ENCODE measurements at places on chromosomes 1 and 21.
A peak's percentile ranks its signal among the peaks of the same experiment; 100 is the strongest.

GRCh38 chr1:71787699-71788098, 494.6 kb downstream of the NEGR1 start:
- DNase-seq: no peak

GRCh38 chr1:23452011-23452411, 27.5 kb upstream of the TCEA3 start:
- DNase-seq: no peak

DNA sequence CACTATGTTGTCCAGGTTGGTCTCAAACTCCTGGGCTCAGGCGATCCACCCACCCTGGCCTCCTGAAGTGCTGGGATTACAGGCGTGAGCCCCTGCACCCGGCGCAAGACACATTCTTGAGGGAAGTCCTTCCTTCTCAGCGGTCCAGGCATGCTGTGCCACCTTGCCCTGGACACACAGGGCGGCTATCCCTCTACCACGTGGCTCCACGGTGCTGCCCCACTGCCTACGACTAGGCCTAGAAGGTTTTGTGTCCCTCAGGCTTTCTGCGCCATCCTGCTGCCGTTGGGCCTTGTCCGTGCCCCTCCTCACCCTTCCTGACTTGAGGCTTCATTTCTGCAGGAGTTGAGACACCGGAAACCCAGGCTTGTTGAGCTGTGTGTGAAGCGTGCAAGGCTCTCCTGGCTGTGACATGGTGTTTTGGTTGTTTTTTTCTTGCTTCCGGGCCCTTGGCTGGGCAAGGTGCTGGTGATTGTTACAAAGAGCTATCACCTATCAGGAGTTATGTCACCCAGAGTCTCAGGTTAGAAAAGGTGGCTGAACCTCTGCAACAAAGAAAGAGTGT, 13.9 kb downstream of the C1orf174 start:
- DNase-seq: no peak

DNA sequence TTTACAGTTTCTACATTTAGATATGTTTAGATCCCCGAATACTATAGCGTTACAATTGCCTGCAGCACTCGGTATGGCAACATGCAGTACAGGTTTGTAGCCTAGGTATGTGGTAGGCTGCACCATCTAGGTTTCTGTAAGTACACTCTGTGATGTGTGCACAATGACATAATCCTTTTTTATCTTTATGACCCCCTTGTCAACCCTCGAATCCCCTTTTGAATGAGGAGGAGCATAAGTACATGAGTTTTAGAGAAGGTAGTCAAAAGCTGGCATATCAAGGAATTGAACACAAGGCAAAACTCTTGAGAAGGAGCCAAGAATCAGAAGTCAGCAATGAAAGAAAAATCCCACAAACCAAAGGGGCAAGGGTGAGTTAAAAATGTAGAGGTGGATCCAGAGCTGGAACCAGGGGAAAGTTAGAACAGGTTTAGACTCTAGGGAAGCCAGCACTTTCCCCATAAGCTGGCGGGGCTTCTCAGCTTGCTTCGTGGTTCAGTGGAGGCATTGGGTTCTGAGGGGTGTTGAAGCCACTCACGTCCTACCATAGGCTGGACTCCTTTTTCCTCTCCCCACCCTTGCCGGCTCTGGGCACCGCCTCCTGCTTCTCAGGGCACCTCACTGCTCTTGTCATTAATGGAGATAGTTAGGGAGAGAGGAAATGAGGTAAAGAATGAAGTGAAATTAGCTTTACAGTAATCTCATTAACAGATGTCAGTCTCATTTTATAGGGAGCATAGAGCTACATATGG, 31.3 kb downstream of the OLFML3 start:
- no peak for DNase-seq

GRCh38 chr1:85203573-85204171, 2.9 kb upstream of the SYDE2 start:
- DNase-seq: no peak

GRCh38 chr1:30373471-30374399, 349.6 kb downstream of the MATN1 start:
- no peak for DNase-seq

DNA sequence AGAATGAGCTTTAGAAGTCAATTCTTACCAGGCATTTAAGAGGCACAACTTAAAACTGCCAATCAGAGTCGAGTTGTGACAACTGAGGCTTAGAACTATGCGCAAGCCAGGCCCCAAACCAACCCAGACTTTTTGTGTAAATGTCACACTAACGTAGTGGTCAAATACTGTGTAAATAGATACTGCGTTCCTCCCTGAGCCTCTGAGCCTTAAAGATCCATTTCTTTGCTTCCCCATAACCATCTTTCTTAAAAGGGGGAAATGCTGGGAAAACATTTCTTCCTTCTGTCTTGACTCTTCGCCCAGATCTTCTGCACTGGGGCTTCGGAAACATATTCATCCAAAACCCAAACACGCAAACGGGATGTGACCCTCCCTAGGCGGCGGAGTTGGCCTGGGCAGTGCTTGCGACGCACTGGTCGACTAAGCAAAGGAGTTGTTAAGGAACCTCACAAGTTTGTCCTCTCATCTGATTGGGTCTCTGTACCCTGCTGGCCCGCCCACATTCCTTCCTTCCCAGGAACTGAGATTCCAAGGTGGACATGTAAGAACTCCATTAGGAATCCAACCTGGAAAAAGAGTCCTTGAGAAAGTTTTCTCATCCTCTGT, 2.6 kb downstream of the ADAMTS5 start:
- DNase-seq: no peak

- peak; percentile 87 for DNase-seq
Measured at GRCh38 chr21:45596704-45597318, 46.7 kb upstream of the PCBP3 start.

GRCh38 chr1:207619871-207620542, 24.9 kb upstream of the CR1L start:
- DNase-seq: peak; percentile 1

DNA sequence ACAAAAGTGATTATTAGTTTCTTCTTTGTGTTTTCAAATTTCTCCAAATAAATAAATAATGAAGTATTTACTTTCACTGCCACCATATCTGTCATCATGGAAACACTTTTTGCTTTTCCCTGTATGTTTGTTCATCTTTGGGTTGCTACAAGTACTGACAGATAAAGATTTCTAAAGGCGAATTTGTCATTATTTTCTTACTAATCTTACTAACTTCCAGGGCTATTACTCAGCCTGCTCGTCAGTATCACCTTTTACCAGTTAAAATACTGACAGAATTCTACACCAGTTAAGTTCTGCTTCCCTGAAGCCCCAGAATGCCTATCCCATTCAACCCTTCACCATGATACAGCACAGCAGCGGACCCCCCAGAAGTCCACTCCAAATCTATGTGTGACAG, 106.1 kb downstream of the CDC42BPA start:
- no peak for DNase-seq

GRCh38 chr1:113246929-113247328, 143.4 kb upstream of the MAGI3 start:
- no peak for DNase-seq

GRCh38 chr1:53336146-53336545, 8.3 kb upstream of the LRP8 start:
- no peak for DNase-seq

DNA sequence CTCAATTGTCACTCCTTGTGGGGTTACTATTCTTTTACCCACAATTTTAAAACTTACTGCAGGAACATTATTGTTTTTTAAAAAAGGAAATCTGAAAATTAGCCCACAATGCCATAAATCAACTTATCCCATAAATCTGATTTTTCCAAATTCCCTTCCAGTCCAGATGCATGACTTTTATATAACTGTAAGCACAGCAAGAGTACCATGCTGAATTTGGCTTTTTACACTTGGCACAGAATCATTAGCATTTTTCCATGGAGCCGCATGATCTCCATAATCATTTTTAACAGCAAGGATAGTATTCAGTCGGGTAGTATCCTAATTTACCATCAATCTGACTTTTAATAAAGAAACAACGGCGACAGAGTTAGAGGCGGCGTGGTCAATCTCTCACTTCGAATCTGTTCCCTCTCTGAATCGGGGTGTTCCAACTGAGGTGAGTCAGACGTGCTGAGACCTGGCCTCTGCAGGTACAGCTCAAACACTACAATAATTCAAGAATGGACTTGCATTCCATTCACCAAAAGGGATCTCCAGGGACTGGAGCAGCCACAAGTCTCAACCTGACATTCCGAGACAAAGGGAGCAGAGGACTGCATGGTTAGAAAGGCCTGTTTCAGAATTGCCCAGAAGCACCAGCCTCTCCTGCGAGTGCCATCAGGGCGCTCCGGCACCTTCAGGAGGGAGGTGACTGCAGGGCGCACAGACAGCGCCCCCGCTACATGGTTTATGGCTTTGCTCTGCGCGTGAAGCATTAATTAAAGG, 48.9 kb downstream of the SLC66A1 start:
- no peak for DNase-seq

DNA sequence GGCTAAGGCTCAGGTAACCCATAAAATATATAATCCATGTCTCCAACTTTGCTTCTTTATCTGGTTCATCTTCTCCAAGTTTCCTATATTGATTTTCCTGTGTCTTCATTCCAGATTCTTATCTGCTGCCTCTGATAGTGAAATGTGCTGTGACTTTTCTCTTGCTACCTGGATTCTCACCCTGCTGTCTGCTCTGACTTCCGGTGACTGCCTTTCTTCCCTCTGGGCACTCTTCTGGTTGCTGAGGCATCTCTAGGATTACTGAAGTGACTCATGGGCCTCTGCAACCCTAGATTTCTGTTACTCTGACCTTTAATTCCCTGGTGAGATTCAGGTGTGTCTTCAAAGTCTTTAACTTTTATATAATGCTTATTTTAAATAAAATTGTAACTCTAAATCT, 46.9 kb downstream of the GIPC2 start:
- no peak for DNase-seq

DNA sequence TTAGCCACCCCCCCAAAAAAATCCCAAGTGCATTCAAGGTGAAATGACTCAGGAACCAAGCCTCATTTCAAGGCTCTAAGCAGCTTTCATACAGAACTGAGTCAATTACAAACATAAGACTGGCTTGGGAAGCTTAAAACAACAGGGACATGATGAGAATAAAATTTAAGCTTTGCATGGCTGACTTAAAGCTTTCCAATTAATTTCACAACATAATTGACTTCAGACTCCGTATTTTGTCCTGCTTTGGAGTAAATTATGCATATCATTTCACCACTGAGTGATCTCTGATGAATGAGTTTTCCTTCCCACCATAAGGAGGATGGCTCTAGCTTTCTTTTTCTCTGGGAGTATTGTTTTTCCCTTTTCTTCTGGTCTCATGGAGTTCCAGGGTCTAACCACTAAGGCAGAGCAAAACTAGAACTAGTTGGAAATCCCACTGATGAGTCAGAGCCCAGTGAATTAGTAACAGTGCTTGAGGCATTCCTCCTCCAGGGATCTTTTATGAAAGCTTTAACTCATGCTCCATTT, 72.8 kb downstream of the XCL2 start:
- DNase-seq: no peak

DNA sequence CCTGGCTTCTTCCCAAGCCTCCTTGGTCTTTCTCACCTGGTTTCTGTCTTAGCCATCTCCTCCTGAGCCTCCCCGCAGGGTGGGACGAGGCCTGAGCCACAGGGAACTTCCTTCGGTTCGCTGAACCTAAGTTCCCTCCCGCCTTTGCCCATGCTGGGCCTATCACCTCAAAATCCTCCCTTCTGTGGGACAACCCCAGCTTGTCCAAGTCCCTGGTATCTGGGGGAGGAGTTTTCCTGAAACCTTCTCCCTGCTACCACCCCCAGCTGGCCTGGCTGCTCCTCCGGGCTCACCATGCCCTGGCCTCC, 27.7 kb upstream of the VPS13D start:
- DNase-seq: no peak

- no peak for DNase-seq
Measured at GRCh38 chr1:147169840-147170674, 2.2 kb downstream of the PRKAB2 start.

GRCh38 chr1:107183011-107183410, 42.2 kb downstream of the NTNG1 start:
- DNase-seq: no peak

GRCh38 chr1:202286622-202287097, 55.1 kb downstream of the UBE2T start:
- DNase-seq: no peak

DNA sequence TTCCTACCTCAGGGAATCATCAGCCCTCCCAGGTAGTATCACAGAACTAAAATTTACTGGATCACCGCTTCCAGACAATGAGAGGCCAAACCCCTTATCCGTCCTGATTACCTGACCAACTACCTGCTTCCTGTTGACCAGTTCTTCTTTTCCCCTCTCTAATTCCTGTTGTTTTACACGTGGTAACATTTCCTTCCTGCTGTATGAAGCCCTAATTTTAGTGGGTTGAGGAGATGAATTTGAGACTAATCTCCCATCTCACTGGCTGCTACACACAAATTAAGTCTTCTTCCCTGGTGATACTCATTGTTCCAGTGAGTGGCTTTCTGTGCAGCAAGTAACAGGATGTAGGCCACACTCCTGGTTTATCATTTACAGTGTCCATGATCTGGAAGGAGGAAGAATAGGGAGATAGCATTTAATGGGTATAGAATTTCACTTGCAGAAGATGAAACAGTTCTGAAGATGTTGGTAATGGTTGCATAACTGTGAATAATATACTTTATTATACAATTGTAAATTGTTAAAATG, 2112.9 kb downstream of the NCAM2 start:
- no peak for DNase-seq

DNA sequence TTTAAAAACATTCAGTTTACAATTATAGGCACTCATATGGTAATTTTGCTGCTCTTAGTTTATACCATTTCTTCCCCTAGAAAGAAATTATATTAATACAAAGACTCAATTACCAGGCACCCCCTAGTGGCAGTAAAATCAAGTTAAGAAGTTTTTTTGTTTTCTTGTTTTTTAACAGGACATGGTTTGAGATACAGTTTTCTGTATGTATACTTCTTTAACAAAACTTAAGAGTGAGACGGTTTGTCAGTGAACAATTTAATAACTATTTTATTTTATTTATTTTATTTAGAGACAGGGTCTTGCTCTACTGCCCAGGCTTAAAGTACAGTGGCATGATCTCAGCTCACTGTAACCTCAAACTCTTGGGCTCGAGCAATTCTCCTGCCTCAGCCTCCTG, 224.6 kb downstream of the FAF1 start:
- DNase-seq: no peak

DNA sequence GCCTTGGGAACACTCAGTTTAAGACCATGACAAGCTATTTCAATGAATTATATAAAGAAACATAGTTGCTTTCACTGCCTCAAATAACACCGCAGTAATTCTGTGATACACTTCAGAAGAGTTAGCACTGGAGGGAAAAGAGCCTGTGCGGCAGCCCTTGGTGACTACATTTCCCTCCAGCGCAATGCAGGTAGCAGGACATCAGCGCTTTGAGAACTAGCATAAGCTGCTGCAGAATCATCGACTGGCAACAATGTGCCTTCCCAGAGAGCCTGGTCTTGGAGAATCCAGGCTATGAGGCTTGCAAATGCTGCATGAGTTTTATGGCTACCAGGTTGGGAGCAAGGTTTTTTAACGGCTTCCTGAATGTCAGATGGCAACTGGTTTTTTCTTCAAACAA, 7.5 kb downstream of the NRIP1 start:
- DNase-seq: peak; percentile 7
